Stimulated activated CD4-positive, alpha-beta T cell treated with anti-CD3 and anti-CD28 coated beads, Interleukin-1b, Interleukin-23, amount 100 ng/mL, for 48 hours (primary cell): ENCODE measurements at places on chromosomes 1 and 21.

DNA sequence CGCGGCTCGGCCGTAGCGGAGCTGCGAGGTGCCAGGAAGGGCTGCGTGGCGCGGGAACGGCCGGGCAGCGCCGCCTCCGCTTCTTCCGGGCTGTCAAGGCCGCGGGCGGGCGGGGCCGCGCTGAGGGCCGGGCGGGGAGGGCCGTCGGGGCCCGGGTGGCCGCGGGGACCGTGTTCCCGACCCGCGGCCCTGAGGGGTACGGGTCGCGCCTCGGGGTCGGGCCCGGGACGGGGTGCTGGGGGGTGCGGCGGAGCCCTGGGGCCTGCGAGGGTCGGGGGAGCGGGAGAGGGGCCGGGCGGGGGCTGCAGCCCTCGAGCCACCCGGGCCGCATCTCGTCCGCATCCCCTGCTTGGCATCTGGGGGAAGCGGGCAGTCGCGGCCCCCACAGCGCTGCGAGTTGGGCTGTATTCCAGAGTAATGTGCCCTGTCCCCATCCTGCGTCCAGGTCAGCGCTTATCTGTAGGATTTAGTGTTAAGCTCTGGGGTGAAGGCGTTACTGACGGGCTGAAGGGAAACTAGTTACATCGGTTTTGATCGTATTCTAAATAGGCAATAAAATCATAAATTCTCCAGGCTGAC, 379 bp downstream of the RER1 start:
- no peak for DNase-seq

DNA sequence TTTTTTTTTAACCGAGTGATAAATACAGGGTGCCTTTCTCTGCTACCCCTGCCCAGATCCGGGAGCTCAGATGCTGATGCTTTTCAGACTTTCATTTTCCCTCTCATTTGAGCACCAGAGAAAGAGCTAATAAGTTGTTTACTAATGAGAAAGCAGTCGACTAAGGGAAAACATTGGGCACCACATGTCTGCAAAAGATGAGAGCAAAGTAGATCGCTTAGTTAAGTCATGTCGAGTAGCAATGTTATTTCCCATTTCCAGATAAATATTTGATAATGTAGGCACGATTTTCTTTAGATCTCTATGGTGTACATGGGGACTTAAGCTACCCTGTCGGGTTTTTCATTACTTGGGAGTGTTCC, 1.2 kb downstream of the PKN2 start:
- DNase-seq: no peak

DNA sequence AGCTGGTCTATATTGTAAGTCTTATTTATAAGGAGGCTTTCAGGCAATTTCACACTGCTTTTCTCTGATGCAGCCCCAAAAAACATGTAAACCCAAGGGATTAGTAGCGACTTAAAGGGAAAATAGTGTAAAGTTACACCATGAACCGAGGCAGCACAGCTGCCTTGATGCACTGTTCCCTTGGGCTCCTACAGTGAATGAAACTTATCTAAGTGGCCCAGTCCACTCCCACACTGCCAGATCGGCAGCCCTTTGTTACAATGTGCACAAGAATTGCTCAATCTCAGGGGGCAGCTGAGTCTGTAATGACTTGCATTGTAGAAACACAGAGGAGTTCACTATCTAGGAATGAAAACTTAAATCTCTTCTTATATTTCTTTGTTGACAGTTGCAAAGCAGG, 120.8 kb upstream of the ADGRL2 start:
- no peak for DNase-seq

- DNase-seq: no peak
These were observed 1.5 kb upstream of the NEK7 start for GRCh38 chr1:198155253-198155652.

DNA sequence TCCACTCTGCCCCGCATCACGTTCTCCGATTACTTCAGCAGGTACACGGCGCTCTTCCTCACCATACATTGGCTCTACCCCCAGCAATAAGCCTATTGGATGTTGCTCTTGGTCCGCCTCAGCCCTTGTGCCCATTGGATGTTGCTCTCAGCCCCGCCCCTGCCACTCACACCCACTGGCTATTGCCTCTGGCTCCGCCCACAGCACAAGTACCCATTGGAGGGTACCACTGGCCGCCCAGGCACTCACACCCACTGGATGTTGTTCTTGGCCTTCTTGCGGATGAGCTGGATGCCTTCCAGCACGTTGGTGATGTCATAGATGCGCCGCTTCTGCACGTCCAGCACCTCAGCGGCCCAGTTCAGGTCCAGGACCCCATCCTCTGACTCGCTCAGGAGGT, 9.4 kb downstream of the E2F2 start:
- peak; percentile 21 for DNase-seq

GRCh38 chr1:156963621-156964020, 43.2 kb downstream of the LRRC71 start:
- peak; percentile 29 for DNase-seq

DNA sequence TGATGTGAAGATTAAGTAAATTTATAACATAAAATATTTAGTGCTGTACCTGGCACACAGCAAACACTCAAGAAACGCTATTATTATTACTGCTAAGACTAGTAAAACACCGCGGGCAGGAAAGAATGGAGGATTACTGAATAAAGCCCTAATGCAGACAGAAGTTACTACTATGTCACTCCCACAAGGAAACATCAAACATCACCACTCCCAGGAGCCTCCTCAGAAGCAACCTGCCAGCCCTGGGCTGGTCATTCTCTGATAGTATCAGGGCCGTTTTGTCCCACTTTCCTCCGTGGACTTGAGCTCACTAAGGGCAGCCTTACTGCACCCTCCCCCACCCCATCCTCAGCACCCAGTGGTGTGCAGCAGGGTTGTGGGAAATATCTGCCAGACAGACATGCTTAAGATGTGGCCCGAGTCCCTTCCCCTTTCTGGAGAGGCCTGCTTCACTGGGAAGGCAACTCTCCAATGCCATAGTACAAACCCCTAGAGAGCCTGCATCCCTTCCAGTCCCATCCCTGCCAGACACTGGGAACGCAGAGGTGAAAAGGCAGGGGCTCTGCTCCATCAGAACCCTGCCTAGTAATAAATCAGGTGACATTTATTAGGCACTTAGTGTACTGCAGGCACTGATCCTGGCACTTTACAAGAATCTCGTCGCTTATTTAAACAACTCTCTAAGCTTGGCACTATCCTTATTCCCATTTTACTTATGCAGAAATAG, 41.7 kb upstream of the ECE1 start:
- DNase-seq: no peak
